ENCODE measurements at places on chromosomes 4 and X.

GRCh38 chrX:134568285-134569016 lies 89.8 kb downstream of the PLAC1 start:
- no peak for DNase-seq

DNA sequence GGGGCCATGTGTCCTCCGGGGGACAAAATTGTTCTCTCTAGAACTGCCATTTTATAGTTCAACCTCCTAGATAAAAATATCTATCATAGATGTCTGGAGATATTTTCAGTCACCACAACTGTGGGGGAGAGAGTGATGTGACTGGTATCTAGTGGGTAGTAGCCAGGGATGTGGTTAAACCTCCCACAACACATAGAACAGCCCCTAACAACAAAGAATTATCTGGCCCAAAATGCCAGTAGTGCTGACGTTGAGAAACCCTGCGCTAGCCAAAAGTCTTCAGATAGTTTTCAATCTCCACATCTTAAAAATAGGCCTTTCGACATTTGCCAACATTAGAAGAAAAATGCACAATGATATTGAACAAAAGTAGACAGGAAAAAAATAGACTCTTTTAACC lies 19.0 kb upstream of the SUPT20HL2 start:
- no peak for DNase-seq

DNA sequence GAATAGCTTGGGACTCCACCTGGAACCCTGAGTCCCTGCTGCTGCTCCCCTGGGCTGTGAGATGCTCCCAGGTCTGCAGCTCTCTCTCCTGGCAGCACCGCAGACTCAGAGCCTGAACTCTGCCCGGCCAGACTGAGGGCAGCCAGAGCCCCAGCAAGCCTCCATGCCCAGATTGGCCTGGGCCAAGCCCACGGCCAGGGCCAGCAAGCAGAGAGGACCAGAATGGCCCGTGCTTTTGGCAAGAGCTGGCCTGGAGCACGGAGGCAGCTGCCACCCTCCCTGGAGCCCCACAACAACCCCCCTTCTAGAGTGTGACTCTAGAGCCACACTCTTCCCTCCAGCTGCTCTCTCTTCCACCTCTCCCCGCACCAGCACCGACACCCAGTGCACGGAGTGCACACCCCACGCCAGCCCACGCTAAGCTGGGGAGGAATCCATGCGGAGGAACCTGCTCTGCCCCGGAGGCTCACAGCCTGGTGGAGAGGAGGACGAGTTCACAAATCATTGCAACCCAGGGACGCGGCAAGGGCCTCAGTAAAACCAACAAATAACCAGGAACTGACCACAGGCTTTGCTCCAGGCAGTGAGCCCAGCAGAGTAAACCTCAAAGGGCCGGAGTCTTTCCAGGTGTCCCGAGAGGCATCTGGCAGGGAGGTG lies 110.3 kb downstream of the HMX1 start:
- DNase-seq, result no peak

- DNase-seq, result no peak
Observed at GRCh38 chr4:25245181-25245580, 11.3 kb downstream of the PI4K2B start.

- DNase-seq, result no peak
Observed at GRCh38 chr4:144295286-144295995, 154.9 kb upstream of the GYPA start.

DNA sequence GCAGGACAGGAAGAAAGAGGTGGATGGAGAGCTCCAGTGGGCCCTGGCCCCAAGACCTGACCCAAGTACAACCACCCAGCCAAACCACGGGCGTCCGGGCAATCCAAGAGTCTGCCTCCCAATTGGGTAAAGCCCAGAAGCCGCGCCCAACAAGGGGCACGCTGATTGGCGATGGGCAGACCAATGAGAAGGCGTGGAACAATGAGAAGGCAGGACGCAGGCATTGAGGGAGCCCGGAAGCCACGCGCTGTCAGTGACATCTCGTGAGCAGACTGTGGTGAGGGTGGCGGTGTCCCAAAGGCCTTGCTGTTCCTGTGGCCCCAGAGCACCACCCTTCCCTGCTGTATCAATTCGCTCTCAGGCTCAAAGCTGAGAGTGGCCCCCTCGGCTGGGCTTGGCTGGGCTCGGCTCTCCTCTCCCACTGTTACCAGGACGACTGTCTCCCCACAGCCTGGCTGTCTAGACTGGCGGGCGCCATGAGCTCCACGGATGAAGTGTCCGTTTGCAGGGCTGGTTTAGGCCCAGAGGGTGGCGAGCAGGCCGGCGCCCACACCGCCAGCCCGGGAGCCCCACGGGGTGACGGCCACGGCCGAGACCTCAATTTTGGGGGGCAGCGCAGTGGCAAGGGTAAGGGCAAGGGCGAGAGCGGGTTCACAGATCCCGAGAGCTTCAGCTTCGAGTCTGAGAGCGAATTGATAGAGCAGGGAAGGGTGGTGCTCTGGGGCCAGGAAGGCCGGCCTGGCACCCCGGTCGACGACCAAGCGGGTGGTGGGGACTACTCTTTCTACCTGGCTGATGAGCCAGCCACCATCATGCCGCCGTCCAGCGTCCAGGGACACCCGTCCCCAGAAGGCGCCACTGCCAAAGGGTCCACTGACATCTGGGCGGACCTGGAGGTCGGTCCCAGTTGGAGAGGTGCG lies at the start of gene LOC101059915:
Gene LOC101059915 (plus strand): TSS at position 219 of the 920 bp plus-strand sequence.
- DNase-seq, result no peak

GRCh38 chr4:98939892-98940298 lies 11.0 kb upstream of the EIF4E start:
- DNase-seq, result peak; percentile 11

- DNase-seq, result no peak
Observed at GRCh38 chrX:63349307-63349706, 1.8 kb downstream of the SPIN4 start.

GRCh38 chrX:12360986-12361598 lies 222.8 kb downstream of the FRMPD4 start:
- no peak for DNase-seq

- no peak for DNase-seq
Observed at GRCh38 chr4:15500701-15501100, 31.0 kb downstream of the CC2D2A start.

DNA sequence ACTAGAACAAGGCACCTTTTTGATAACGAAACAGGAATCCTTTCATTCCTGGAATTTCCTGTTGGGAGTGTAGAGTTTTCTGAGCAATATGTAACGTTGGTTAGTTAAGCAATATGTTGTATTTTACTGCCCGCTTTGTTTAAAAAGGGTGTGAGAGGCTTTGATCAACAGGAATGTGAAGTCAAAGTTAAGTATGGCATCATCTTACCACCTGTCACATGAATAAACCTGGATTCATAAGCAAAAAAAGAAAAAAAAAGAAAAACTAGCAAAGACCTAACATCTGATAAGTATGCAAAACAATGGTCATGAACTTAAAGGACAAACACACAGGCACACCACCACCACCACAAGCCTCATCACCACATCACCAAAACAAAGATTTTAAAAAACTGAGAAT lies 7.1 kb upstream of the CXCL5 start:
- no peak for DNase-seq

- DNase-seq, result no peak
Observed at GRCh38 chr4:133863153-133863552, 338.4 kb downstream of the PABPC4L start.

DNA sequence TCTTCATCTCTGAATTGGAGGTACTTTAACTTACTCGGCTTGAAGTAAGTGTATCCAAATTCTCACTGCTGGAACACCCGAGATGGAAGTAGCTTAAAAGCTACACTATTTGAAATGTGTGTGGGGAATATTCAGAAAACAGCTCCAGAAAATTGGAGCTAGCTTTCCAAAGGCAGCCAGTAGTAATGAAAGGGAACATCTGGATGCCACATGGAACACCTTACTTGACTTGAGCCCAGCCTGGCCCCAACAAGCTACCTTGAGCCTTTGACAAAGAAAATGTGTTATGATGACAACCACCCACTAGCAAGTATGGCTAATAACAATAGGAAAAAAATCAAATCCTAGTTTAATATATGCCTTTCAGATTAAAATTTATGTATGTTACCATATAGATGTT lies 161.5 kb downstream of the PRDM5 start:
- no peak for DNase-seq
